ENCODE measurements at places on chromosomes 2 and 18.

DNA sequence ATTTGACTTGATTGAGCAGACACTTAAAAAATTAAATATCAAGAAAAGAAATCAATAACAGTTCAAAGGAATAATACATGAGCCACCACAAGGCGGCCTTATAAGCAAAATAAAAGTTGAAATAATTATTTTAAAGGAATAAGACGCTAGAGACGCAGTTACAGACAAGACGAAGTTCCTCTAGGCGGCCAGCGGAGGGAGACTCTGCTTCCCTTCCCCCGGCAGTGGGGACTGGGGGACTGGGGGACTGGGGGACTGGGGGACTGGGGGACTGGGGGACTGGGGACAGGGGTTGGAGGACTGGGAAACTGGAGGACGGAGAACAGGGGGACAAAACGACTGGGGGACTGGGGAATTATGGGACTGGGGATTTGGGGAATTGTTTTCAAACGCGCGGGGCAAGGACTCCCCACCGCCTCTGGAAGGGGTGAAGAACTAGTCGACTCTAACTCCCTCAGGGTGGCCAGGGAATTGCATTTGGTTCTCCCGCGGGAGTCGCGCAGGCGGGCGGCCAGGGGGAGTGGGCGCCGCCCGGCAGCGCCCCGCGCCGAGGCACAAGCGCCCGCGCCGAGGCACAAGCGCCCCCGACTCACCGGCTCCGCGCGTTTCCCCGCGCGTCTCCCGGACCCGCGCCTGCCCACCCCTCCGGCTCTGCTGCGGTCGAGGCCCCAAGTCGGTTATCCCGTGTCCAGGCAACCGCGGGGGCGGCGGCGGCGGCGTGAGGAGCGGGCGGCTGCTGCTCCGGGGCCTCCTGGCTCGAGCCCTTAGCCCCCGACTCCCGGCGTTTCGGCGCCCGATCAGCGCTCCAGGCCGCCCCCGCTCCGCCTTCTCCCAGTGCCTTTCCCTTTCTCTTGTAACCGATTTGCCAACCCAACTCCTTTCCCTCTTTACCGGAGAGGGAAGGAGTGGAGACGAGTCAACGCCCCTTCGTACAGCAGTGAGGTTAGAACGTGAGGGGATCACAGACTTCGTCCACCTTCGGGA, at the start of gene CCDC178:
Gene CCDC178 (minus strand): TSS at position 662 of the 984 bp plus-strand sequence. CDS start 28,633 bp downstream, outside the sequence.
- no peak for DNase-seq

- DNase-seq: no peak
Observed at GRCh38 chr2:113069676-113070605, 2.2 kb downstream of the IL1F10 start.

- no peak for DNase-seq
Observed at GRCh38 chr18:11719621-11720020, 30.6 kb downstream of the GNAL start.

- DNase-seq: no peak
Observed at GRCh38 chr2:176160251-176160985, 3.3 kb downstream of the HOXD3 start.

DNA sequence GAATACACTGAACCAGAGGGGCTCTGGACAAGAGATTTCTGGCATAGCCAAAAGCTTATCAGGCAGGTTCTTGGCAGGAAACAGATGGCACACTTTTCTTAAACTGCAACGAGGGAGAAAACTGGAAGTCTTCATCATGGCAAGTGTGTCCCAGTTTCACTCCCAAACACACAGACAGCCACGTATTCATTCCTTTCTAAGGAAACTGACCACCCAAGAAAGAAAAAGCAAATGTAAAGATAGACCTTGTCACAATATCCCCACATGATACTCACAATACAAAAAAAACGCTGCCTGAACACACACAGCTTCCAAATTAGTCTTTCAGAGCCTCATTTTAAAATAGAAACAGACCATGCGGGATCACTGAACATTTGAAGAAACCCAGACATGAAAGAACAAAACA, 40.6 kb upstream of the RTTN start:
- DNase-seq: no peak

DNA sequence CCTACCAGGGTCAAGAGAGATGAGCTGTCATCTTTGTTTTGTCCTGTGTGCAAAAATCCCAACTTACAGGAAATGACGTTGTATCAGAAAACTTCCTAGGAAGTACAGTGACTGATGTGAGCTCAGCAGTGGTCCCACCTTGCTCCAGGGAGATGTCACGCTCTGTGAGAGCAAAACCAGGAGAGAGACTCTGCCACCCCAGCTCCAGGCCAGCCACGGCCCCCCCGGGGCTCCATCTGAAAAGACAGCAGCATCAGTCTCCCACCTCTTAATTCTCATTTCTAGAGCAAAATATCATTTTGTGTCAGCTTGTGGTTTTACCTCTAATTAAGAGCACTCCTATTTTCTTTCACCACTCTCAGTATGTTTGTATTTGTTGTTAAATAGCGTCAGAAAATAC, 57.5 kb downstream of the MYL12B start:
- no peak for DNase-seq

DNA sequence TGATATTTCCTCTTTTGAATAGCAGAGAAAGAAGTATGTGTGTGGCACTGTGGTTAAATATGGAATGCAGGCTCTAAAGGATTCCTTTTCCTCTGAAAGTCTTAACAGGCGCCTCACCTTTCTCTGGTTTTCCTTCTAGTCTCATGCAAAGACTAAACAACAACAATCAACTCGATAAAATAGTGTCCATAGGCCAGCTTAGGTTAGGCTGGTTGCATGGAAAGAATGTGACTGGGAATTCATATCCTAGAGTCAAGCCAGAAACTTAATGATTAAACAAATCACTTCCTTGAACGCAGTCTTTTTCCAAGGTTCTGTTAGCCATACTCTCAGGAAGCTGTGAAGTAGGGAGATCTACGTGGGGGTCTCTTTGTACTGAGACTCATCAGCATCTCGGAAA, 800.8 kb upstream of the ID2 start:
- no peak for DNase-seq

DNA sequence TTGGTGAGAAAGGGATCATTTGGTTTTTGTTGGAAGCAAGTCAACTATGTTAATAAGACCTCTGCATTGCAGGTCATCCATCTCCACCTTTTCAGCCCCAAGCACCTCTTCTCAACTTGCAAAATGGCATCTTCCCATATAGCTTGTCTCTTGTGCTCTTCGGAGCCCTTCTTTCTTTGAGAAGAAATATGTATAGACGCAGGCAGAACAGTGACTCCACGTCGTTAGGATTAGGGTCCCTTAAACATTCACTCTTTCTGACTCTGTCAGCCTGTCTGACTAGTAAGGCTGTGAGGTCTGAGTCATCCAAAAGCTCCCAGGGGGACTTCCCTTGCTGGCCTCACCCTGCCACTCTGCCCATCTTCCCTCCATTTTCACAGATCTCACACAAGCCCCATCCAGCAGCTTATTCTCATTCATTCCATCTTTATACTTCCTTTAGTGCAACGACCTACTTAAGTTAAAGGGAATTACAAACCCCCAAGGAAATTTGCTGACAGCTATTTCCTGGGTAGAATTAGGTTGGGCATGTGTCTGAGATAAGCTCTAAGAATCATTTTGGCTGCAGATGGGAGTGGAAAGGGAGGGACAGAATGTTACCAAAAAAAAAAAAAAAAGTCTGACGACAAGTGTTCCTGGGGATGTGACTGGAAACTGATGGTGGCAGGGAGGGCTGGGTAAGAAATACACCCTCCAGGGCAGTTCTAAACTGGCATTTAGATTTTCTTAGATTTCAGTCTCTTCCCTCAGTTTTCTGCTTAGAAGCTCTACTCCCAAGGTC, 37.7 kb upstream of the MEX3C start:
- no peak for DNase-seq
